ENCODE measurements at places on chromosomes 5 and 9.

DNA sequence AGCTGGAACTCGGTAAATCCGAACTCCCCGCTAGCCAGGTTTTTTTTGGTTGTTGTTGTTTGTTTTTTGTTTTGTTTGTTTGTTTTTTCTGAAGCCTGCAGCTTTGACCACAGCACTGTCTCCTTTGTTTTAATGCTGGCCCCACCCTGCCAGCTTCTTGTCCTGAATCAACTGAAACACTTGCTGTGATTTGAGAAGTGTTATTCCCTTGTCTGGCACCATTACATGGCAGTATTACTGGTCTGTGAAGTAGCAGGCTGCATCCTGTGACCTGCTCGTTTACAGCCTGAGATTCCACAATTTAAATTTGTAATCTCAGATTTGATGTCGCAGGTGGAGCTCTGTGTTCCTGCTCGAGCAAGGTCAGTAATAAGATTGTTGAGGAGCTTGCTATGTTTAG is 1.4 kb upstream of the SLC36A2 start:
- DNase-seq = no peak

GRCh38 chr5:68682400-68683160 is 411.2 kb upstream of the SLC30A5 start:
- no peak for DNase-seq

GRCh38 chr9:19408693-19409400 is at the start of gene ACER2:
Gene ACER2 (plus strand): TSS chr9:19409009. CDS start chr9:19409085, 76 bp downstream.
- peak; percentile 82 for DNase-seq

- no peak for DNase-seq
Observed at GRCh38 chr5:145502906-145503305, 332.2 kb downstream of the PRELID2 start.

DNA sequence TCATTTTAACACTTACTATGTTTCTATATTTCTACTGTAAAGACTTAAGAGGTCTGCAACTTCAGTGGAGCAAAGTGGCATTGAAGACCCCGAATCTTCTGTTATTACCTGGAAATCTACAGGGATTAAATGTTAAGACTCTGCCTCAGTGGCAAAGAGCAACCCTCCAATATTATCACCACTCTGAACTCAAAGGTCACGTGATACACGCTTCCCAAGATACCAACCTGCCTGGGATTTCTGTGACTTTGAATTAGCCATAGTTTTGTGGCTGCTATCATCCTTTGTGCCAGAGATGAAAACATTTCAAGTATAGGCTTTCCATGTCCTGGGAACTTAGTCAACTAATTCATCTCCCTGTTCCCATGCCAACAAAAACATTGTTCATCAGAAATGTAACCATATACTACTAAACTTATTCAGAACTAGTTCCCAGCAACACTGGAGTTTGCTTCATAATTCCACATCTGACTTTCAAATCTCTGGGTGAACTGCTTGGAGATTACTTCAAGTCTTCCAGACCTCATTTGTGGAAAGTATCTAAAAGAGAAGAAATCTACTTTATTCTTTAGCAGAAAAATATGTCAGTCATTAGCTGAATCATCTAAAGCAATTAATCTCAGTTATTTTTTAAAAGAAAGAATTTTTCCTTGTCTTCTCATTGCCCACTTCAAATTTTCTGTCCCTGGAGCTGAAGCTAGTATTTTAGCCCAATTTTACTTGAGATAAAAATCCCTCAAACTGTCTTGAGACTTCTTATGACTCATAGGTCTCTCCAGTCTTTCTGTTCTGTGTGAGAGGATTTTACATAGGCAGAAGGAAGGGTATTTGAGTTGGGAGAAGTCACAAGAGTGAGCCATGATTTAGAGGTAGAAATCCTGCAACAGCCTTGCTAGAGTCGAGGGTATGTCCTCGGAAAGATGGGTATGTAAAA is 83.0 kb downstream of the ZNF462 start:
- DNase-seq = peak; percentile 57

GRCh38 chr5:115194676-115195075 is 25.0 kb upstream of the TRIM36 start:
- no peak for DNase-seq

Measured in amniotic epithelial cell (primary cell).